ENCODE measurements at places on chromosomes 5 and 9. TPM values are rescaled to one million over a fixed set of nuclear protein-coding genes. Genes with fewer than 3 reads are reported as not detected.

Gene TMEM174
- polyA plus RNA-seq = 22.0 TPM

Gene TICAM2
- 2.7 TPM for polyA plus RNA-seq

Gene PCDHA12
- 0.10 TPM for polyA plus RNA-seq

Gene FAM221B
- polyA plus RNA-seq = not detected

Gene EFNA5
- 28.5 TPM for polyA plus RNA-seq

Gene LRRTM2
- polyA plus RNA-seq = 2.2 TPM

Gene IL9
- not detected for polyA plus RNA-seq

Gene LTC4S
- 2.1 TPM for polyA plus RNA-seq

Gene CPEB4
- polyA plus RNA-seq = 40.7 TPM

Gene CNTRL
- polyA plus RNA-seq = 27.2 TPM

Gene FBXL7
- 27.9 TPM for polyA plus RNA-seq

Gene HSPB3
- not detected for polyA plus RNA-seq

Gene THG1L
- polyA plus RNA-seq = 24.9 TPM

Gene SPATA31A3
- polyA plus RNA-seq = not detected

Gene AIF1L
- 426 TPM for polyA plus RNA-seq

GRCh38 chr5:33403187-33403586 is 37.6 kb upstream of the TARS1 start:
- no peak for DNase-seq

- no peak for DNase-seq
Measured at GRCh38 chr5:168086746-168087145, 204.7 kb upstream of the WWC1 start.

GRCh38 chr9:128718475-128718874 is 5.5 kb downstream of the ZDHHC12 start:
- DNase-seq = no peak

- DNase-seq = no peak
Measured at GRCh38 chr9:129483415-129484351, 137.2 kb downstream of the C9orf50 start.

GRCh38 chr5:139698490-139699146 is 50.5 kb downstream of the CXXC5 start:
- peak; percentile 85 for DNase-seq

- DNase-seq = no peak
Measured at GRCh38 chr5:60026161-60026560, 132.6 kb upstream of the PDE4D start.

DNA sequence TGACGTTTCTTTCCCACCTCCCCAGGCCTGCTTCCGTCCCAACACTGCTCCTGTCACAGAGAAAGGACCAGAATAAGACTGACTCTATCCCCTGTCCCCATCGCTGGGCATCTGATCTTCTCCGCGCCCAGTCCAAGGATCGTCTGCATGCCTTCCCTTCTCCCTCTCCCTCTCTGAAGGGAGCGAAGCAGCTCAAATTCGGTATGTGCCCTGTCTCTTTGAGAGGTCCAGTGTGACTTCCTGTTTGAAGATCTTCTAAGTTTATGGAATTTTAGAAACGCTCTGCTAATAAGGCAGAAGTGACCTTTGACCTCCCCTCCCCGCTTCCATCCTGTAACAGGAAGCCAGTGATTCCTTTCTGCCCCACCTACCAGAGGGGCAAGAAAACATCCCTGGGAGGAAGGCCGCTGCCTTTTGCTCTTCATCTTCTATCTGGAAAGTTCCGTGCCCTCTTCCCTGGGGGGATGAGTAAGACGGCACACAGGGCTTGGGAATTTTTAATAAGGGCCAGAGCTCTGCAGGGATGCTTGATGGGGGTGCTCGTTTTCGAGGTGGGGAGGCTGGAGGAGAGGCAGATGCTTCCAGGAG is 40.7 kb upstream of the RNU6ATAC start:
- DNase-seq = no peak

- DNase-seq = peak; percentile 28
Measured at GRCh38 chr5:93532370-93532769, 48.6 kb downstream of the NR2F1-AS1 start.

GRCh38 chr9:15697446-15697851 is 144.6 kb downstream of the CCDC171 start:
- DNase-seq = no peak

- DNase-seq = no peak
Measured at GRCh38 chr9:134813841-134814240, 66.8 kb upstream of the FCN2 start.

GRCh38 chr9:127503947-127504886 is 52.9 kb downstream of the LRSAM1 start:
- no peak for DNase-seq

DNA sequence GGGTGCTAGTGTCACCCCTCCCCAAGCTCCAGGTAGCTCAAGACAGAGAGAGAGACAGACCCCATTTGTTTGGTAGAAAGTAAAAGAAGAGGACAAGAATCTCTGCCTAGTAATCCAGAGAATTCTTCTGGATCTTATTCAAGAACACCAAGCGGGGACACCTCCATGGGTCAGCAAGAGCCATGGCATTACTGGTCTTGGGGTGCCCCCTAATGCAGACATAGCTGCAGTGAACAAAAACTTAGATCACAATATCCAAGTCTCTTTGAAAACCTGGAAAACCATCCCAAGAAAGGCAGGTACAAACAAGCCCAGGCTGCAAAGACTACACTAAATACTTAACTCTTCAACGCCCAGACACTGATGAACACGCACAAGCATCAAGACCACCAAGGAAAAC is 29.9 kb upstream of the PDE4D start:
- no peak for DNase-seq

DNA sequence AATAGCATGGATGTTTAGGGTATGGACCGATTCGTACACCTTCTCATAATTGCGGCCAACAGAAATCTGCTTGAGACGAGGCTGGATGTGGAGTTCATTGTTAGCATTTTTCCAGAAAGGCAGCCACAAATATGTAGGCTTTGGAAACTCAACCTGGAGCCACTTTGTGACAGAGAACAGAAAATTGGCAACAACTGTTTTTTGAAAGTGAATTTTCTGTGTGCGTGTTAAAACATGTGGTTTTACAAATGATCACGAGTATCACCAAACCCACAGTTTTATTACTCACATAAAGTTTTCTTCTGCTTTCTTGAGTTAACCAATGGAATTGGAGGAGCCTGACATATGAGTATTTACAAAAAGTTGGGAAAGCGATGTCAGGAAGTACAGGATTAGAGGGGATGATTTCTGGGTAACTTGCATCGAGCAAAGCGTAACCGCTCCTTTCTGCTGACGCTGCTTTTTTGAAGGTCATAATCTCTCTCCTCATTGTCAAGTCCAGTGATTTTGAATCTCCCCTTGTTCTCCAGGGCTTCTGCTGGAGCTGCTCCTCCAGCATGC is 138.5 kb upstream of the TAF11L2 start:
- no peak for DNase-seq

DNA sequence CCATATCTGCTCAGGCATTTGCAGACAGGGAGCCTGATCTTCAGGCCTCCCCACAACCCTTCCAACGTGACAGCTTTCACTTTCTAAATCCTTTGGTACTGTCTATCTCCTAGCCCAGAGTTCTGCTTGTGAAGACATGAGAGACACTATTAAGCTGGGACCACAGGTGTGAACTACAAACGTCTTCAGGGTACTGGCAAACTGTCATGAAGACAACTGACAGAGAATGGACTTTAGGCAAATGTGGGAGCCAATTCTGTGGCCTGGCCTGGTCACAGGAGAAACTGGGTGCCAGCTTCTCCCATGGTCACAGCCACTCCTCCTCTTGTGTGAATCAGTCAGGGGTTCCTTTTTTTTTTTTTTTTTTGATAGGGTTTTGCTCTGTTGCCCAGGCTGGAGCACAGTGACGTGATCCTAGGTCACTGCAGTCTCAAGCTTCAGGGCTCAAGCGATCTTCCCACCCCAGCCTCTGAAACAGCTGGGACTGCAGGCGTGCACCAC is 10.4 kb downstream of the TRIM14 start:
- no peak for DNase-seq

GRCh38 chr5:88786789-88787188 is 96.2 kb downstream of the MEF2C start:
- DNase-seq = no peak

DNA sequence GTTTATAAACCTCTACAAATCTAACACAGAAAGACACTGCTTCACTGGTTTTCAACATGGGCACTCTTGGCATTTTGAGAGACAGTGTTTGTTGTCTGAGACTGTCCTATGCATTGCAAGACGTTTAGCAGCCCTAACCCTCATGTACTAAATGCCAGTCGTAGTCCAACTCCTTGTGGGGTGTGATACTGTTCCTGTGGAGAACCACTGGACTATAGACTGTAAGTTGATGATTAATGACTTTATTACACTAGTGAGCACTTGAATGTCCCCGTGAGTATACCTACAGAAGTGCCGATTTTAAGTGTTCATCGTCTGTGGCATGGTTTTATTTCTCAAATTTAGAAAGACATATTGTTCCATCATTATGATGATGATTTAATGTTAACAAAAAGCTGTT is 46.2 kb downstream of the RECK start:
- no peak for DNase-seq

- DNase-seq = no peak
Measured at GRCh38 chr5:77734885-77735284, 41.3 kb downstream of the TBCA start.

DNA sequence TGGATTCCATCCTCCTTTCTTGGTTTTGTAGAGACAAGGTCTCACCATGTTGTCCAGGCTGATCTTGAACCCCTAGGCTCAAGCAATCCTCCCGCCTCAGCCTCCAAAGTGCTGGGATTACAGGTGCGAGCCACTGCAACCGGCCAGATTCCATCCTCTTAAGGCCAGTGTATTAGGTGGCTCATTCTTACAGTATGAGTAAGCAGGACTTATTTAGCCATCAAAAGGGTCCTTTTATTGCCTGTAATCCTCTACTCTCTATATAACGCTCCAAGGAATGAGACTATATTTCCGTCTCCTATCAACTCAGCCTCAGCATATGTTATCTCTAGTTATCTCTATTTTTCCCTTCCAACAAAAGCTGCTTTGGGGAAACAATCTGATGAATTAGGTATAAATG is 3.0 kb upstream of the ERBIN start:
- no peak for DNase-seq

DNA sequence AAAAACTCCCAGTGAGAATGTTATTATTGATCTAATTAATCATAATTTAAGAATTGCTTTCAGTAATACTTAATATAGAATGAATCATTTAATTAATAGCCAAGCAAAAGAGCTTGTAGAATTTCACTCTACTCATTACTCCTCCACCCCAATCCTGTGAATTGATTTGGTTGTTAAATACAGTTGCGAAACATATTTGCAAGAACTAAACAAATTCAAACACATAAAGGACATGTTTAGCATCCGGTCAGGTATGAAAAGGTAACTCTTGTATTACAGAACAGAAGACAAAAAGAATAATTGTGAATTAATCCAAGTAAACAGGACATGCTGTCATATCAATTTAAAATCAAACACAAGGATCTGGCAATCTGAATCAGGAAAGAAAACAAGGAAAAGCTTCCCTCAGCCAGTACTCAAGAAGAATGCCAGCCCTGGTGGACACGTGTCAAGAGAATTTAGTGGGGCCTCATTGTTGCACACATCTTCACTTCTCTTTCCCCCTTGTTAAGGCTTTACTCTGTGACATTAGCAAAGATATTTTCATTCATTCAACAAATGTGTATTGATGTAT is 89.4 kb upstream of the SLC12A2 start:
- DNase-seq = no peak

- no peak for DNase-seq
Measured at GRCh38 chr5:6682239-6682638, 31.0 kb upstream of the TENT4A start.

- no peak for DNase-seq
Measured at GRCh38 chr5:10229306-10230048, 20.2 kb downstream of the ATPSCKMT start.

- no peak for DNase-seq
Measured at GRCh38 chr9:133182151-133182550, 18.4 kb upstream of the GBGT1 start.

- DNase-seq = no peak
Measured at GRCh38 chr5:169789417-169789940, 152.4 kb downstream of the DOCK2 start.

- no peak for DNase-seq
Measured at GRCh38 chr5:104412649-104413240, 850.2 kb upstream of the NUDT12 start.

GRCh38 chr5:128092144-128092543 is 8.6 kb downstream of the SLC12A2 start:
- DNase-seq = no peak

- DNase-seq = no peak
Measured at GRCh38 chr9:8514760-8515159, 715.2 kb upstream of the DMAC1 start.

DNA sequence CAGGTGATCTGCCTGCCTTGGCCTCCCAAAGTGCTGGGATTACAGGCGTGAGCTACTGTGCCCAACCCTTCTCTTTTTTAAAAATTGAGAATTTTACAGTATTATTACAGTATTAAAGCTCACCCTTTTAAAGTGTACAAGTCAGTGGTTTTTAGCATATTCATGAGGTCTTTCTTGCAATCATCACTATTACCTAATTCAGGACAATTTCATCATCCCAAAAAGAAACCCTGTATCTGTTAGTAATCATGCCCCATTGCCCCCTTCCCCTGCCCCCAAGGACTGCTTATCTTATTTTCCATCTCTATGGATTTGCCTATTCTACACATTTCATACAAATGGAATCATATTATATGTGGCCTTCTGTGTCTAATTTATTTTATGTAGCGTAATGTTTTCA is 22.6 kb upstream of the MEGF9 start:
- DNase-seq = no peak

DNA sequence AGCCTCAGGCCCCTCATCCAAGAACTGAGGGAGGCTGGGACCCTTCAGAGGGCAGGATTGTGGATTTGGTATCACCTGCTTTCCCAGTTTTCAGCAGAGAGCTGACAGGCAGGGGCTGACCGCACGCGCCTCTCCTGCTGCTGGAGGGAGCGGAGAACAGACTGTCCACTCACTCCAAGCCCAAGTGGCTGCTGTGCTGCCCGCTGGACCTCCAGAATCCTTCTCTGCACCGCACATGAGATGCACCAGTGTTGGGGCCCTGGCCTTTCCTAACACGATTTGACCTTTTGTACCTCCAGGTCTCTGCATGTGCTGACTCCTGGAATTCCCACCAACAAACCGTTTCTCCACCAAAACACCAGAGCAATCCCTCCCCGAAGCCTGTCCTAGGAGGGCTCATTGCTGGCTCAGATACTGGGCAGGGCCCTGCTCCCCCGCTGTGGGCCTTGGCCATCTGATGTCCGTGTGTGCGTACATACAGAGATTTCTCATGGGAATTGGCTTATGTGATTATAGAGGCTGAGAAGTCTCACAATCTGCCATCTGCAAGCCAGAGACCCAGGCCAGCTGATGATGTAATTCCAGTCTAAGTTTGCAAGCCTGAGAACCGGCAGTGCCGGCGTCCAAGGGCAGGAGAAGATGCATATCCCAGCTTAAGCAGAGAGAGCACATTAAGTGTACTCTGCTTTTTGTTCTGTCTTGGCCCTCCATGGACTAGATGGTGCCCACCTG is 141.7 kb downstream of the GADD45G start:
- DNase-seq = no peak

All from right renal pelvis (tissue), 4 donors.